ENCODE measurements at places on chromosomes 1 and 21.

DNA sequence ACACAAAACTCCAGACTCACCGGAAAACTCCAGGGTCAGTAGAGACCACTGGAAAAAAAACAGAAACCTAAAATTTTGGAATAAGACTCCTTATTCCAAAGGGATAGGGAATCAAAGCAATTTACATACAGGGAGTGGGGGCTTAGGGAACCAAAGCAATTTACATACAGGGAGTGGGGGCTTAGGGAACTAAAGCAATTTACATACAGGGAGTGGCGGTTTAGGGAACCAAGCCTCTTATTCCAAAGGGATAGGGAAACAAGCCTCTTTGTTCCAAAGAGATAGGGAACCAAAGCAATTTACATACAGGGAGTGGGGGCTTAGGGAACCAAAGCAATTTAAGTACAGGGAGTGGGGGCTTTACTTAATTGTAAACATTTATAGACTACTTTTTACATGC is 28.4 kb upstream of the TTLL7 start:
- DNase-seq = no peak

DNA sequence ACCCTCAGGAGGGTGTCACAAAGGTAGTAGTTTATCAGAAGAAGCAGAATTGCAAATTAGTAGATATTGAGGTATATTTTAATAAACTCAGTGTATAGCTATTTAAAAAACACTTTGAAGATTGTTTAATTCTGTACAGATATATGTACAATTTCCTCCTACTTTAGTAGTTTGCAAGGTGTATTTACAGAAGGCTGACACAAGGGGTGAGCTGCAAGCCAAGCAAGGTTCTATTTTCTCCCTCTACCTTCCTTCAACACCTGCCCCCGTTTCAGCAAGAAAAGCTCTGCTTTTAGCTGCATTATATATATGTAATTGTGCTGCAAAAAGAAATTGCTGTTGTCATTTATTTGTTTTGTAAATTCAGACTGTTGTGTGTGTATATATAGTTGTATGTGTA is 674.2 kb upstream of the PKN2 start:
- no peak for DNase-seq

DNA sequence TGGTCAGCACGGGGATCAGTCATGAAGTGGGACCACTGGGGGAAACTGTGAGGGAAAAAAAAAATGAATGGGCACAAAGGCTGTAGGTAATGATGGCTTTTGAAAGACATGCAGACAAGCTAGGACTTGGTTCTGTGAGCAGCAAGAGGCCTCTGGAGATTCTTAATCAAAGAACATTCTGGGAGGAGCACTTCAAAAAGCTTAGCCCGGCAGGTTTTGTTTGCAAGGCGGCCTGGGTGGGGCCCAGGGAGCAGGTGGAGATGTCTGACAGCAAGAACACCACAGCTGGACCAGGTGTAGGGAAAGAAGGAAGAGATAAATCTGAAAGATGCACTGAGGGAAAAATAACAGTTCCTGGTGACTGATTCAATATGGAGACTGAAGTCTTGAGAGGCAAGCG is 6.0 kb downstream of the TEX35 start:
- DNase-seq = no peak

- no peak for DNase-seq
Observed at GRCh38 chr1:91557039-91557690, 56.5 kb downstream of the CDC7 start.

- DNase-seq = no peak
Observed at GRCh38 chr1:167297222-167298214, 76.8 kb downstream of the POU2F1 start.

- no peak for DNase-seq
Observed at GRCh38 chr1:173297798-173298391, 90.8 kb upstream of the TNFSF4 start.

DNA sequence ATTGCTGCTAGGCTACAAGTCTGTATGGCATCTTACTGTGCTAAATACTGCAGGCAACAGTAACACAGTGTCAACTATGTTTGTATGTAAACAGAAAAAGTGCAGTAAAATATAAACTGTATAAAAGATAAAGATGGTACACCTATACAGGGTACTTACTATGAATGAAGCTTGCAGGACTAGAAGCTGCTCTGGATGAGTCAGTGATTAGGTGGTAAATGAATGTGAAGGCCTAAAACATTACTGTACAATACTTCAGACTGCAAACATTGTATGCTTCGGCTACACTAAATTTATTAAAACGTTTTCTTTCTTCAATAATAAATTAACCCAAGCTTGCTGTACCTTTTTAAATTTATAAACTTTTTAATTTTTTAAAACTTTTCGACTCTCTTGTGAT is 97.1 kb downstream of the HLX start:
- no peak for DNase-seq

DNA sequence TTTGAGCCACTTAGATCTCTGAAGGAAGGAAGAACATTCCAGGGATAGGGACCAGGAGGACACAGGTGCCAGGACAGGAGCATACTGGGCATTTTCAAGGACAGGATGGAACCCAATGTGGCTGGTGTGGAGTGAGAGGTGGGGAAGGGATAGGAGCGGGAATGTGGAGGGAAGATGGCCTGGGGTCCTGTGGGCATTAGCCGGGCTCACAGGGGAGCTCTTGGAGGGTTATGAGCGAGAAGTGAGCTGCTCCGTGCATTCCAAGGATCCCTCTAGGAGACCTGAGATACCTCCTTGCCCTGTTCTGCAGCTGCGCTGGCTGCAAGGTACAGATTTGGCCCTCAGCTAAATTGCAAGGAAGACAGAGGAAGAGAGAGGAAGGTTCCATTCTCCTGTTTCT is 87.5 kb downstream of the IER5 start:
- no peak for DNase-seq

GRCh38 chr1:227576189-227576588 is 12.8 kb downstream of the ZNF678 start:
- DNase-seq = no peak

Data from RWPE1 (cell line).